Fibroblast of pulmonary artery (primary cell): ENCODE measurements at places on chromosomes 5 and 9.
A peak's percentile ranks its signal among the peaks of the same experiment; 100 is the strongest.

- DNase-seq: no peak
Measured at GRCh38 chr5:54175-54730, 37.7 kb upstream of the PLEKHG4B start.

DNA sequence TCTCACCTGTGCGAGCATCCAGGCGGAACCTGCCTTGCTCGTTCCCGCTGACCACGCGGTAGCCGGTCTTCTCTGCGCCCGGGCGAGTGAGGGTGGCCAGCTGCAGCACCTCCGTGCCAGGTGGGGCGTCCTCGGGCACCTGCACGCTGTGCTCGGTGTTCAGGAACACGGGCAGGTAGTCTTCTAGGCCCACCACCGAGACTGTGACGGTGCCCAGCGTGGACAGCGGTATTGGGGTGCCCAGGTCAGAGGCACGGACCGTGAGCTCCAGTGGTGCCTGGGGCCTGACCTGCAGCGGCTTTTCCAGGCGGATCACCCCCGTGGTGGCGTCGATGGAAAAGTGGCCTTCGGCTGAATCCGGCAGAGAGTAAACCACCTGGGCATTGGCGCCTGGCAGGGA is 59.5 kb downstream of the FAT2 start:
- DNase-seq: no peak

GRCh38 chr9:93968451-93969327 is 13.5 kb upstream of the BARX1 start:
- no peak for DNase-seq

GRCh38 chr5:58262226-58262625 is 197.7 kb downstream of the PLK2 start:
- no peak for DNase-seq

- DNase-seq: no peak
Measured at GRCh38 chr5:82820961-82821845, 256.0 kb downstream of the TMEM167A start.

DNA sequence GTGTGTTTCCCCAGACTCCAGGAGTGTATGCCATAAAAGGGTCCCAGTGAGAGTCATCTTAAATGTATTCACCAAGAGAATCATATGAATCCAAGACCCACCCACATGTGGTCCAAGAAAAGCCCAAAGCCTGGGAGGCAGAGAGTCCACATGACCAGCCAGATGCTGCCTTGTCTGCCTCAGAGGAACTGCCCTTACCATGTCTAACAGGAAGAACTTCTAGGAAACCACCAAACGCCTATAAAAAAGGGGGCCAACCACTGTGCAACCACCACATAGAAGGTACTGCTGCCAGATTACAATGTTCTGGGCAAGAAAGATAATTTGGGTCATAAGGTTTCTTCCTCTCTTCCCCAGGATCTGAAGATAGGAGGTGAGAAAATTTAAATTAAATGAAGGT is 129.8 kb upstream of the SLC24A2 start:
- no peak for DNase-seq

DNA sequence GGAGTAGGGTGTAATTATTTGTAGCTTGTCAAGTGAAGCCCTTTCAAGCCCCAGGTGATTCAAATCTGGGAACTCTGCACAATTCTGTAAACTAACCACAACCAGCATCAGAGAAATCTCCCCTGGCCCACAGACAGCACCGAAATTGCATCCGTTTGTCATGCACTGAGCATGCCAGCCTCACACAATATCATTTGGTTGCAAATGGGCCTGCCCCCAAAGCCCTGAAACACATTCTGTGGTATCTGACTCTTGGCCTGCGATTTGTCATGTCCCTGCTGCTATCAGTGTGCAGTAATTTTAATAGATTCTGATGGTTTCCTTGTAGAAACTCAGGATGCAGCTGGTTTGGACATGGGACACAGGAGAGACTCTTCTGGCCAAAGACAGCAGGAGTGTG is 35.3 kb downstream of the SNX24 start:
- DNase-seq: no peak

- DNase-seq: no peak
Measured at GRCh38 chr5:82992646-82993045, 84.5 kb downstream of the TMEM167A start.

- DNase-seq: no peak
Measured at GRCh38 chr9:15271403-15271802, 35.6 kb downstream of the TTC39B start.

DNA sequence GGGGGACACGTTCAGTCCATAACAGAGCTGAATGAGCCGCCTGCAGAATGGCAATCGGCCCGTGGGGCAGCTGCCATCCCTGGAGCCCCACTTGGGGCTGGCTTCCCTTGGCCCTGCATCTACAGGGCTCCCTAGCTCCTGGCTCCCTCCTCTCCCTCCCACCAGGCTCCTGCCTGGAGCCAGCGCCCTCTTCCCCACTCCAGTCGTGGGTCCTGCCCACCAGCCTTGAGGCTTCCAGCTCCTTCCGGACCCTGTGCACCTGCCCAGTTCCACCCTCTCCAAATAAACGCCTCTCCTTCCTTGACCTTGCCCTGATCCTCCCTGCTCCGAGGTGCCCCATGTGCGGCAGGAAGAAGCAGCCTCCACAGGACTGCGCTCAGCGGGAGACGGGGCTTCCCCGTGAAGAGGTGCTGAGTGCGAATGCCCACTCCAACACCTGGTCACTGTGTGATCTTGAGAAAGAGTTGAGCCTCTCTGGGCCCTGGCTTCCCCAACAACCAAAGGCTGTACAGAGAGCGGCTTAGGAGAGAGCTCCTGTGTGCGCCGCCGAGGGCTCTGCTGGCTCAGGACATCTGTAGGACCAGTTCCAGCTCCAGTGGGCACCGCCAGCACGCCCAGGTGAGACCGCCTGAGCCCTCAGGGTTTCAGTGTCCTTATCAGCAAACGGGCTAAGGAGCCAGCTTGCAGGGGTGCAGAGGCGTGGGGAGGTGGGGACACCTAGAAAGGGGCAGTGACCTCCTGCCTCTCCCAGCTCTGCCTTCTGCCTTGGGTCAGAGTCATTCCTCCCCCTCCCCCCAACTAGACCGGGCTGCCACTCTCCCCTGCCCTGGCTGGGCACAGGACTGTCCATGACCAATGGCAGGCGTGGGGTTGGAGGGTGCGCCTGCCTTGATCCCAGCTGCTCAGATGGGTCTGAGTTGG is 12.1 kb downstream of the C9orf50 start:
- no peak for DNase-seq

- no peak for DNase-seq
Measured at GRCh38 chr5:167902298-167902697, 389.1 kb upstream of the WWC1 start.

DNA sequence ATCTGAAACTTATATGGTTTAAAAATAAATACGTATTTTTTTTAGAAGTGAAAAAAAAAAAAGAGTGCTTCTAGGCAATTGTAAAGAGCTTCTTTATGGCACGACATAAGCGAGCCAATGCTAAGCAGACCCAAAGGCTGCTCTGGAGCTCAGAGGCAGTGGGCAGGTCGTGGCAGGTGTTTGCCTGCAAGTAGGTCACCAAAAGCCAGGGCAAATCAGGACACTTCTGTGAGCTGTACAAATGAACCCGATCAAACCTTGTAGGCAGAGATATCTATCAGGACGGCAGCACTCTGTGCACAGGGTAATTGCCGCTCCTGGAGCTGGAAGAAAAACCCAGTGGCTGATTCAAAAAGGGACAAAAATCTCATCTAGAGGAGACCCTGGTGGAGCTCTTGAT is 75.9 kb downstream of the IRX2 start:
- DNase-seq: no peak

DNA sequence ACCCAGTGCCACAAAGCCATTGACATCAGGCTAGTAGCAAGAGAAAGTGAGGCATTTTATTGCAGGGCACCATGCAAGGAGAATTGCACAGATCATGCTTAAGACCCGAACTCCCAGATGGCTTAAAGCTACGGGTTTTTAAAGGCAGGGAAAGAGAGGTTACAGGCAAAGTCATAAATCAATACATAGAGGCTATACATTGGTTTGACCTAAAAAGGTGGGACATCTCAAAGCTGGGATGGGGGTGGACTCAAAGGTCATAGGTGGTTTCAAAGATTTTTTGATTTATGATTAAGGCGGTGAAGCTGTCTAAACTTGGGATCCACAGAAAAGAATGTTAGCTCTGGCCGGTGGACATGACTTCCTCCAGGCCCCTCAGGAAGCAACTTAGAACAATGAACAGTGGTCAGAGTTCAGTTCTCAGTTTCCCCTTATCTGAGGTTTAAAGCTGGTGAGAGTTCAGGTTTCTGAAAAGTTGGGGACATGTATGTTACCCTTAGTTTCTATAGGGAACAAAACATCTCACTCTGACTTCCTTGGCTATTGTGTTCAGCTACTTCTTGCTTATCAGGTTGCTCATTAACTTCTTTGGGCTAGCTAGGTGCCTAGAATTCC is 6.0 kb upstream of the RBM22 start:
- no peak for DNase-seq

DNA sequence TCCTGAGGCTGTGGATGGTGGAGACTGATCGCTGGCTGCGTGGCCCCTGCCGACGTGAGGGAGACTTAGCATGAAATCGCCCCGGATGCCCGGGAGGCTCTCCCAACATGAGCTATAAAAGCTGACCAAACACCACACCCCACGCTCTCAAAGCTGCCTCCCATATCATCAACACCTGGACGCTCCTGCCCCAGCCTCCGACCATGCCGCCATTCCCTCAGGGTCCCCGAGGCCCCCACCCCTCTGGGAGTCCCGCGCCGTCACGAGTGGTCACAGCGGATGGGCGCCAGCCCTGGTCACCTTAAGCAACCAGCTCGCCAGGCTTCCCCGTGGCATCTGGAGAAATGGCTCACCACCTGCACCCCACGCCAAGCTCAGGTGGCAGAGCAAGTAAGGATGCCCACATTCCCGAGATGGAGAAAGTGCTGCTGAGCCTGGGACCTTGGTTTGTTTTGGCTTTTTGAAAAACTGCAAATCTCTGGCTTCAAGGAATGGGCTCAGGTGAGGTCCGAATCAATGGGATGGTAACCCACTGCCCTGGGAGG is 196.0 kb downstream of the MED10 start:
- DNase-seq: no peak

- no peak for DNase-seq
Measured at GRCh38 chr9:120214332-120214731, 365.6 kb downstream of the CDK5RAP2 start.

DNA sequence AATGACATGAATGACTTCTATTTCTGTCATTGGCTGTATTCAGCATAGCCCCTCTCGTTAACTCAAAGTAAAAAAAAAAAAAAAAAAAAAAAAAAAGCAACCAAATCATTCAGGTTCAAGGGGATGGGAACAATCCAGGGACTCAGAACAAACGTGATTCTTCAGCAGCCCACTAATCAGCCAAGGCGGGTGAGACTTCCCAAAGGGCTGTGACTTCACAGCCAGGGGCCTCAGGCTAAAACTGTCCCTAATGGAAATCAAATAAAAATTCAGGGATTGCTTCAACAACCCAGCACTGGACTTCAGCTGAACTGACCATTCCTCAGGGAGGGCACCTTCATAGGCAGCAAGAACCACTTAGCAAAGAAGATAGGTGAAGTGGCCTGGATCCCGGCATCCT is 86.2 kb upstream of the FAM169A start:
- DNase-seq: no peak

- no peak for DNase-seq
Measured at GRCh38 chr5:67857502-67857901, 358.1 kb upstream of the PIK3R1 start.

DNA sequence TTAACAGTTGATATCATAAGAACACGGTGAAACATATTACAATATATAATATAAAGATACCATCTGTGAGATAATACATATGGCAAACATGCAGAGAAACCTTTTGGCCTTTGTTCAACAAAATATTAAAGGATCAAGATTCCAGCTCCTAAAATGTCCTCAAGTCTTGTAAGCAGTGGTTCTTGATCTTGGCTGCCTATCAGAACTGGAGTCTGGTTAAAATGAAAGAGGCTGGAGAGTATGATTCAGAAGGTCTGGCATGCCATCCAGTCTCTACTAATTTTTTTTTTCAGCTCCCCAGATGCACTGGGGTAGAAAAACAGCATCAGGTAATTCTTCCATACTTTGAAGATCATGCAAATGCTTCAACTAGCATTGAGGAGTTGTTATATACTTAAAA is 83.2 kb downstream of the TNC start:
- DNase-seq: peak; percentile 60

GRCh38 chr5:86971034-86971571 is 296.6 kb upstream of the RASA1 start:
- peak; percentile 42 for DNase-seq

GRCh38 chr9:85521371-85522197 is 220.2 kb downstream of the AGTPBP1 start:
- DNase-seq: no peak

GRCh38 chr5:153043886-153044285 is 446.6 kb upstream of the GRIA1 start:
- no peak for DNase-seq

- DNase-seq: no peak
Measured at GRCh38 chr9:40928803-40929487, 199.5 kb downstream of the FOXD4L6 start.

- no peak for DNase-seq
Measured at GRCh38 chr9:88754886-88755285, 219.9 kb downstream of the NXNL2 start.

DNA sequence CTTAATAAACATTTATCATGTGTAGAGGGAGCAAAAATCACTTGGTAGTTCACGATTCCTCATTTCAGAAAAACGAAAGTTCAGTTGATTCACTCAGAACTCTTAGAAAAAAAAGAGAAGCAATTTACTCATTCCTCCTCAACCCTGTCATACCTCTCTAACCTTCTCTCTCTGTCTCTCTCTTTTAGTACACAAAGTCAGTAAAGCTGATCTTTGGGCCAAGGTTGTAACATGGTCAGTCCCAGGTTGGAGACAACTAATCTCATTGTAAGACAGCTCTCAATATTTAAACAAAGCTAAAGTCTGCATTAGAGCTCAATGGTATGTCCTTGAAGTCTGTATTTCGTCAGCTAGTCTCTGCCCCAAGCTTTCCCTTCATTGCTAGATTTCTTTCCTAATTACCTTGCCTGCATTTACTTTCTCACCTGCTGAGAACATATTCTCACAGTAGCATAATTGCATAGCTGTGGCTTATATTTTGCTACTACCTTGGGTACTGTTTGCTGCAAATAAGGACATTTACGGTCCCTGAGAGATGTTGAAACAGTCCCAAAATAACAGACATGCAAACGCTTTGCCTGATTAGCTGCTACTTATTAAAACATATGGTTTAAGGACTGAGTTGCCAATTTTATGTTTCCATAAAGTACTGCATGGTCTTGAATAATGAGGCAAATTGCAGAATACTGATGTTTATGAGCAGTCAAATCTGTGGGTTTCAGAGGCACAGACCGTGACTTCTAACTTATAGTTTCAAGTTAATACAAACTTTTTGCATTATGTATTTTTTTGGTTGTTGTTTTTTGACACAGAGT is 138.3 kb downstream of the GPBP1 start:
- no peak for DNase-seq

- peak; percentile 54 for DNase-seq
Measured at GRCh38 chr9:133715866-133716563, 22.1 kb downstream of the SARDH start.

DNA sequence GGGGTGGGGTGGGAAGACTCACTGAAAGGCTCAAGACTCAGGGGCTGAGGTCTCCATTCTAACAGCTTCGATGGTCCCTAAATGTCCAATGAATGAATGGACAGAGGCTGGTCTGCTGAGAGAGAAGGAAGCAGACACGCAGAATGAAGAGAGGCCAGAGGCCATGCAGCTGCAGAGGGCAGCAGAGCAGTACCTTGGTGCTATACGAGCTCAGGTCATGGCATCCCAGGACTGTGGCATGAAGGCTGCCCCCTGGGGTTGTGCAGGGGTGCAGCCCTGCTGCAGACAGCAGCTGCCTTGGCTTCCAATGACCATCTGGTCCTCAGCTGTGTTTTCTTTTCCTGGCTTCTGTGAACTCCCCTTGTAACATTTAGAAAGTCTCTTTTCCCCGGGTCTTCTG is 15.2 kb upstream of the CORO2A start:
- DNase-seq: no peak
